ENCODE measurements at places on chromosomes 6 and 20. TPM values are rescaled to one million over a fixed set of nuclear protein-coding genes. Genes with fewer than 3 reads are reported as not detected.

DZANK1 gene
- polyA plus RNA-seq, result 10.6 TPM

SIRPD gene
- not detected for polyA plus RNA-seq

RIPPLY2 gene
- polyA plus RNA-seq, result 5.0 TPM

DYNLT2 gene
- polyA plus RNA-seq, result 1.8 TPM

HLA-DQA1 gene
- not detected for polyA plus RNA-seq

KCNK17 gene
- polyA plus RNA-seq, result not detected

TGM2 gene
- polyA plus RNA-seq, result not detected

AGER gene
- 7.5 TPM for polyA plus RNA-seq
